ENCODE measurements at places on chromosomes 5 and 9. TPM values are rescaled to one million over a fixed set of nuclear protein-coding genes. Genes with fewer than 3 reads are reported as not detected.

Gene CCNI2
- 42.7 TPM for total RNA-seq

Gene SLC46A2
- total RNA-seq: not detected

Gene NRARP
- total RNA-seq: 12.9 TPM

Gene IL7R
- total RNA-seq: 64.1 TPM

Gene GABRB2
- total RNA-seq: not detected

GRCh38 chr5:68011801-68012200 is 203.8 kb upstream of the PIK3R1 start:
- no peak for DNase-seq

- peak; percentile 90 for DNase-seq
Observed at GRCh38 chr5:76641514-76642120, 18.4 kb upstream of the F2RL2 start.

GRCh38 chr5:125043781-125044391 is 297.4 kb upstream of the ZNF608 start:
- DNase-seq: no peak

DNA sequence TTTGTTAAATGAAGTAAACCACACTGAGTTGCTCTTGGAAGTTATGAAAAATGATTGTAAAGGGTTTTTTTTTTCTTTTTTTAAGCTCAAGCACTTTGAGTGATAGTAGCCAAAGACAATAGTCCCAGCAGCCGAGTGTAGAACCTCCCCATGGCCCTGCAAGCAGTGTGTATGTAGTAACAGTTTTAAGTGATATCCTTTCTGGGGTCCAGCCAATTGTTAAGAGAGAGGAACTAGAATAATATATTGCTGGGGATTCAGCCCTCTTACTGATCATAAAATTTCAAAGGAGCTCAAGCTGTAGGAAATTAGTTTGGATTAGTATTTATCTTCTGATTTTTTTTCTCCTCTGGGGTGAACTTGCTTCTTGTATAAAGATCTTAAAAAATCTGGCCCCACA is 43.2 kb downstream of the NPR3 start:
- DNase-seq: no peak

DNA sequence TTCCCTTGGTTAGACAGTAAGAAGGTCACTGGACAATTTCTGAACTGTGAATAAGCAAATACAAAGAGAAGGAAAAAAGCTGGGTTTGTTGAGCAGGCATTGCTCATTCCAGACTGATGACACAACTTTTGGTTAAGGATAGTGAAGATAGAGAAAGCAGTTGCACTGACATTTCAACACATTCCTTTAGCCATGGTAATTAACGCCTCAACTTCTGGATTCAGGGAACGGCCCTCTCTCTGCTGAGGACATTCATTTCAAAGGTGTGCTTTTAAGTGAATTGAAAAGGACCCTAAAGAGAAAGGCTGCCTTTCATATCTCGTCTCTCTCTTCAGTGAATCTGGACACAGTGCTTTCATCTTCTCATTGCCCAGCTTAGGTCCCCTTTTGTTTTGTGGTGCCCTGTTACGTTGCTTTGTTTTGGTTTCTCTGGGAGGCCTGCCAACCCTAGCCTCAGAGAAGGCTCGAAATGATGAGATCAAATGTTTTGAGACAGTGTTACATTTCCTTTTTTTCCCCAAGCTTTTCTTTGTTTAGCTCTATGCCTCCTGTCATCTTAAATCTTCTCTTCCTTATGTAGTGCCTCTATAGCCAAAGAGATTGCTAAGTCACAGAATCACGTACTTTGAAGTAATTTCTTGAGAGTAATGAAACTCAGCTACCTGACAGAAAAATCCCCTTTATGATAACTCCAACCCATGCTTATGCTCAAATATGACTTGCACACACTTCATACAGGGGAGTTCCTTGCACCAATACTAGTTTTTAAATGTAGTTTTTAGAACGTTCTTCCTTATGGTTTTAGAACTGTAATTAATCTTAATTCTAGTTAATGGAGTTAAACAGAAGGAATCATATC is 94.4 kb upstream of the IFNE start:
- DNase-seq: peak; percentile 72

DNA sequence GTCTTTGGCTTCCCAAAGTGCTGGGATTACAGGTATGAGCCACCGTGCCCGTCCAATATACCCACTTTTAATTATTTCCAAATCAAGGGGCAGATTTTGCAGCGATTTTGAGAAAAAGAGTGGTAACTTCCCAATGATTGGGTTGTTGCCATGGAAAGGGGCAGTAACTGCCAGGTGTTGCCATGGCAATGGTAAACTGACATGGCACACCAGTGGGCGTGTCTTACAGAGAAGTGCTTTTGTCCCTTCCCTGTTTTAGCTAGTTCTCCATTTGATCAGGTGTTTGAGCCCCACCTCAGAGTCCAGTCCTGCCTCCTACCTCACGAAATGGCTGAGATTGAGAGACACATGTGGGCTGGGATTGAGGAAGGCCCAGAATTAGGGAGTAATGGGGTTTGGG is 86.3 kb upstream of the IER5L start:
- no peak for DNase-seq

DNA sequence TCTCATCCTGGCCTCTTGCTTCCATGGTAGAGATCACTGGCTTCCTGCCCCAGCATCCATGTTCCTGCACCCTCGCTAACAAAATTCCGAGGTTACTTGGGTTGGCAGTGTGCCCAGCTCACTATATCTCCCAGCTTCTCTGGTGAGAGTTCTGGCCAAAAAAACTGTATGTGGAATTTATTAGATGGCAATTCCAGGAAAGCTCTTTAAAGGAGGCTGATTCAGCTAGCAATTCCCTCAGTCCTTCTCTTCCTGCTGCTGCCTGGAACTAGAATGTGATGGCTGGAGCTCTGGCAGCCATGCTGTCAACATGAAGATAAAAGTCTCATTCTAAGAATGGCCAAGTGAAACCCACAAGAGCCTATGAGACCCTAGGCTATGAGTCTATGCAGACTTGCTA is 88.8 kb downstream of the SECISBP2 start:
- no peak for DNase-seq

GRCh38 chr5:83184534-83184933 is 107.2 kb downstream of the XRCC4 start:
- no peak for DNase-seq

- no peak for DNase-seq
Observed at GRCh38 chr5:38548064-38548759, 8.2 kb downstream of the LIFR start.

Measured in activated CD4-positive, alpha-beta T cell treated with anti-CD3 and anti-CD28 coated beads, Interleukin-2, amount 10 ng/mL, durations not matched to agents 24 days and 14 days (primary cell).